ENCODE measurements at places on chromosomes 1 and 21.

DNA sequence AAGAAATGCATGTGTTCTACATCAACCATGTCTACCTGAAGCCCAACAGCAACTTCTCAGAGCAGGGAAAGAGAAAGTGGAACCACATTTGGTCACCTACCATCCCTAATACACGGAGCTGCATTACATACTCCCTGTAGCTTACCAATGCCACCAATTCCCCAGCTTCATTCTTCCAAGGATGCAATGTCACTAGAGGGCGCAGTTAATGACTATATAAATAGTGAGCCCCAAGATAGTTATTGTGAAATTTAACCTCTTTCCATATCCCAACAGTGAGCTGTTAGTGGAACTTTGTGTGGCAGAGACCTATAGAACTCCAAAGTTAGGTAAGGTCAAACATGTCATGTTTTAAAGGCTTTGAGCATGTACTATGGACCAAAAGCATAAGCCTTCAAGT lies 618.3 kb downstream of the SMYD3 start:
- no peak for DNase-seq

DNA sequence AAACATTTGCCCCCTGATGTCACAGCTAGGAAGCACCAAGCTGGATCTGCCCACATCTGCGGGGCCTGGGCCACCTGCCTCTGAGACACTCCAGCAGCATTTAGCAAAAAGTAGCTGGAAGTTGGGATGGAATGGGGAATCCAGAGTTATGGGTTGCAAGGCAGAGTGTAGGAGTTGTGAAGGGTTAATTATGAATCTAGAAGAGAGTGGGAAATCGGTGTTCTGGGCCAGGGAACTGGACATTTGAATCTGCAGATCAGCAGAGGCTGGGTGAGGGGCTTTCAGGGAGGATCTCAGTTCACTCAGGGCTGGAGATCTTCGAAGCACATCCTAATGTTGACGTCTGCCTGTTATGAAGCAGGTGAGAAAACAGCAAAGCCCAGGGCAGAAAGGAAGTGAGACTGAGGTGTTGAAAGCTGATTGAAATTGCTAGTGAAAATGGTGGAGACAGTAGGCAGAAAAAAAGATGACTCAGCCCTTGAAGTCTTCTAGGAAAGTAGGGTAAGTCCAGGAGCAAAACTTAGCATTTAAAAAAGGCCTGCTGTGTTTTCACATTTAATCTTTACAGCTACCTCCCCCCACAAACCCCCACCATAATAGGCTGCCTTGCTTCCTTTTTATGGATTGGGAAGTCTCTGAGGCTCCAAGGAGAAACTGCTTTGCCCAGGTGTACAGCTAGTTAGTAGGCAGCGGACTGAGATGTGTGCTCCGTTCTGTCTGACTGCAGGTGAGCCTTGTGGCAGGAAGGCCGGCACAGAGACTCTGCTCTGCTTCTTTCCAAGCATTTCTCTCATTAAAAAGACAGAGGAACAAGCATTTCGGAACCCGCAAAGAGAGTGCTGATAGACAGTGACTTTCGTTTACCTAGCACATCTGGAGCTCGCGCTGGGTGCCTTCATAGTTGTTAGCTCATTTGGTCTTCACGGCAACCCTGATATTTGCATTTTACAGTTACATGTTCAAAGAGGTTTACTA lies 7.2 kb downstream of the VANGL1 start:
- no peak for DNase-seq

DNA sequence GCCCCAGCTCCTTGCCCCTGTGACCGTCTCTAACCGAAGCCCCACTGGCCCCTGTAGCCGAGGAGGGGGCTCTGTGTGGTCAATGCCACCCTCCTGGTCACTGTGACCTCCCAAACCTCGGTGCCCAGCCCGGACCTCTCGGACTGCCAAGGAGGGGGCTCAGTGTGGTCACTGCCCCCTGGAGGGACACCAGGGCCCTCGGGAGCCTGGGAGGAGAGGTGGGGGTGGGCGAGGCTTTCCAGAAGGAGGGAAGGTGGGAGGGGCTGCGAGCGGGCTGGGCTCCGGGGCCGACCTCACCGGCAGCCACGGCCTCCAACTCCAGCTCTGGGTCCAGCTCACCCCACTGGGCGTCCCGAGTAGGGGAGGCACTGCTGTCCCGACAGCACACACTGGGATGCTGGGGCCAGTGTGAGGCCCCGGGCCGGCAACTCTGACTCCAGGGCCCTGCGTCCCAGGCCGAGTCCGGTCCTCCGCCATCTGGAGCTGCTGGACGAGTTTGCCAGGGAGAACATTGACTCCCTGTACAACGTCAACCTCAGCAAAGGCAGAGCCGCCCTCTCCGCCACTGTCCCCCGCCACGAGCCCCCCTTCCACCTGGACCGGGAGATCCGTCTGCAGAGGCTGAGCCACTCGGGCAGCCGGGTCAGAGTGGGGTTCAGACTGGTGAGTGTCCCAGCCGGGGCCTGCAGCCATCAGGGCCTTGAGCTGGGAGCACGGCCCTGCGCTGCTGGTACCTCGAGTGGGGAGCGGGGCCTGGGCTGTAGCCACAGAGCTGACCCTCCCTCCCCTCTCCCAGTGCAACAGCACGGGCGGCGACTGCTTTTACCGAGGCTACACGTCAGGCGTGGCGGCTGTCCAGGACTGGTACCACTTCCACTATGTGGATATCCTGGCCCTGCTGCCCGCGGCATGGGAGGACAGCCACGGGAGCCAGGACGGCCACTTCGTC lies 6.4 kb downstream of the SCNN1D start:
- DNase-seq = no peak

DNA sequence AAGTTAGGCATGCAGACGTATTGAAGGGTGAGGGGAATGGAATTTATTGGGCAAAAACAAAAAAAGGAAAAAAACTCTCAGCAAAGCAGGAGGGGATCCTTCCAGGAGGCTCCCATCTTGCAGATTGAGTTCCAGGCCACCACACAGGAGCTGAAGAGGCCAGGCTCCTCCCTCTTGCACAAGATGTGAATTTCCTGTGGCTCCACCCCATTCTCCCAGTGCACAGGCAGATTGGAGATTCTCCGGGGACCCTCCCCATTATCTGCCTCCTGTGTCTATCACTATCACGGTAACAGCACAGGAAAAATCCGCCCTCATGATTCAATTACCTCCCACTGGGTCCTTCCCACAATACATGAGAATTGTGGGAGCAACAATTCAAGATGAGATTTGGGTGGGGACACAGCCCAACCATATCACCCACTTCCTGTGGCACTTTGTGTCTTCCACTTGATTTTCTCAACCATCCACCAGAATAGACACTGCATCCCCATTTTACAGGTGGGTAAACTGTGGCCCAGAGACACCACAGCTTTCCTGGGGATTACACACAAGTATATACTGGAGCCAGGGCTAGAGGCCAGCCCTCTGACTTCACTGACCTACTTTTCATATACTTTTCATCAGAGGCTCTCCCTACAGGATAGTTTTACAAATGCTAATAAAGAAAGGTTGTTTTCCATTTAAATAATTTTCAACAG lies 18.9 kb upstream of the COL6A1 start:
- DNase-seq = no peak

DNA sequence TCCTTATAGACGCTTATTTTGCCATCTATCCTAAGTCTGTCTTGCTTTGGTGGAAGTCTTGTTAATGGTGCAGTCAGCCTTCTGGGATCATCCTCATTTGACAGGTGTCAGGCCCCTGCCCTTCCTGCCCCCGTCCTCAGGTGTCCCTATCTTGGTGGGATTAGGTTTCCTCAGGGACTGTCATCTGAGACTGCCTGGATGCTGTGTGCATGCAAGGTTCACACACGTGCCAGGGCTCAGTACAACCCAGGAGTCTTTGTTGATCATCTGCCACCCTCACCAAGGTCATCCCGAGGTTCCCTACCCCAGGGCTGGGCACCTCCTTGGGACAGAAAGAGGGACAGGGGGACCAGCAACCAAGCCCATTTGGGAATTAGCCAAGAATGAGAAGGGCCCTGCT lies 18.0 kb downstream of the PADI2 start:
- no peak for DNase-seq

DNA sequence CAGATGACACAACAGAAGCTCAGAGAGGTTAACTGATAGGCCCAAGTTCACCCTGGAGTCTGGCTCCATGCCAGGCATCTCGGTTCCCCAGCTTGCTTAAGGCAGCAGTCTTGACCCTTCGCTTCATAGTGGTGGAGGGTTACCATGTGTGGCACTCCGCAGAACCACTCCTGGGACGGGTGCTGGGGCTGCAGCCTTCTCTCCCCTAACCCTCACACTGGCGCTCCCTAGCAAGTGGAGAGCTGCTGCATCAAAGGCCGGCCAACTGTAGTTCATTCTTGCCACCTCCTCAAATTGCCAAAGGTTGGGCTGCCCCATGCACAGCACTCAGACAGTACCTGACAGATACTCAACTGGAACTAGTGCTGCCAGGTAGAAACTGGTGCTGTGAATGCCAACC lies 70.2 kb upstream of the KCND3 start:
- DNase-seq = no peak

DNA sequence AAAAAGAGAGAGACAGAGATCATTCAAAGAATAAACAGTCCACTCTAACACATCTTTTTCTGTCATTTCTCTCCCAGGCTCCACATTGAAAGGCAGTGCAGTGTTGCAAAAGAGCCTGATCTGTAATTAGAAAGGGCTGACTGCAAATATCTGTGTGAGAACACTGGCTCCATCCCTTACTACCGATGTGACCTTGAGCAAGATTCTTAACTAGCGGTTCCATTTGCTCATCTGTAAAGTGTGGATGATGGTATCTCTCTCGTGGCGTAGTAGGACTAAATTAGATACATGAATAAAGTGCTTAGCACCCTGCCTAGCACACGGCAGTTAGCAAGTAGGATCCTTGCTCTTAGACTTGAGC lies 26.9 kb upstream of the SLC44A3 start:
- no peak for DNase-seq

- no peak for DNase-seq
Measured at GRCh38 chr1:25556132-25556670, 12.8 kb downstream of the LDLRAP1 start.

DNA sequence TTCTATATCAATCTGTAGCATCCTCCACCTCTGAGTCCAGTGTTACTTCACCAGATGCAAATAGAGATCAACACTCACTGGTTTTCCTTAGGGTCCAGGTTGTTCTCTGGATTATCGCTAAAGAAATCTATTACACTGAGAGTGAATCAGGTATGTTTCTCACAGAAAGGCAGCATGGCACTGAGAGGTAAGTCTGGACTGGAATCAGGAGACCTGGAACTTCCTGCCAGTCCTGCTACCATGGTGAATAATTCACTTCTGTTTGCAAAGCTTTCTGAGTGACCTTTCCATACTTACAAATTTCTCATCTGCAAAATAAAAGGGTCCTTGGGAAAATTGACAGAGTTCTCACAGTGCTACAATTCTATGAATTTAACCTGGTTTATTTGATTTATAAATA lies 1583.3 kb downstream of the MRPL39 start:
- no peak for DNase-seq

- DNase-seq = no peak
Measured at GRCh38 chr1:214029796-214030195, 42.0 kb downstream of the PROX1 start.

DNA sequence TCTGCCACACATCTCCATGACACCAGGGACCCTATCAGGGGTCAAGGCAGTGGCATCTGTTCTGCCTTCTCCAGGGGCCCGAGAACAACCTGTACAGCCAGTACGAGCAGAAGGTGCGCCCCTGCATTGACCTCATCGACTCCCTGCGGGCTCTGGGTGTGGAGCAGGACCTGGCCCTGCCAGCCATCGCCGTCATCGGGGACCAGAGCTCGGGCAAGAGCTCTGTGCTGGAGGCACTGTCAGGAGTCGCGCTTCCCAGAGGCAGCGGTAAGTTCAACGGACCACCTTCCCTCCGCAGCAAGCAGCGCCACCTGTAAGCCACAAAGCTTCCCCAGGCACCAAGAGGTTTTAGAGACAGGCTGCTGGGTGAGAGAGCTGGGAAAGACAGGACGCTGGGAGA lies 15.9 kb downstream of the MX2 start:
- no peak for DNase-seq

DNA sequence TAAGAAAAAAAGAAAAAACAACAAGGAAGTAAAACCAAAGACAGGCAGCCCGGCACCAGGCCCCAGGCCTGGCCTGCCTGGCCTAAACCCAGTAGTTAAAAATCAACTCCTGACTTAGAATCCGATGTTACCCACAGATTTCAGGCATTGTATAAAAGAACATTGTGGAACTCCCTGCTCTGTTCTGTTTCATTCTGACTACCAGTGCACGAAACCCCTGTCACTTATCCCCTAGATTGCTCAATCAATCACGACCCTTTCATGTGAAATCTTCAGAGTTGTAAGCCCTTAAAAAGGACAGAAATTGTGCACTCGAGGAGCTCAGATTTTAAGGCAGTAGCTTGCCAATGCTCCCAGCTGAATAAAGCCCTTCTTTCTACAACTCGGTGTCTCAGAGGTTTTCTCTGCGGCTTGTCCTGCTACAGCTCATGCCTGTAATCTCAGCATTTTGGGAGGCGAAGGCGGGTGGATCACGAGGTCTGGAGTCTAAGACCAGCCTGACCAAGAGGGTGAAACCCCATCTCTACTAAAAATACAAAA lies 15.6 kb upstream of the MYOCOS start:
- DNase-seq = no peak

DNA sequence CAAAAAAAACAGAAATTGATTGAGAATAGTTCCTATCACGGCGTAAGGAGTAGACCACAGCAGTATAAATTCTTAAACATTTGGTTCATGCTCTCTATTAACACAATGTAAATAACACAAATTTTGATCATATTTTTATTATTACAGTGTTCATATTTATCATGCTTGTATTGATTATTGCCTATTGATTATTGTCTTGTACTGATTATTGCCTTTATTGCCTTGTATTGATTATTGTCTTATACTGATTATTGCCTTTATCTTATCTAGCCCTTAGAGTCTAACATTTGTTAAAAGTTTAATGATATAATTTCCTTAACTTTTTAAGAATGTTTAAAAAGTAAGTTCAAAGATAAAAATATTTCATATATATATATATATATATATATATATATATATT lies 460.7 kb downstream of the KCNT2 start:
- no peak for DNase-seq

DNA sequence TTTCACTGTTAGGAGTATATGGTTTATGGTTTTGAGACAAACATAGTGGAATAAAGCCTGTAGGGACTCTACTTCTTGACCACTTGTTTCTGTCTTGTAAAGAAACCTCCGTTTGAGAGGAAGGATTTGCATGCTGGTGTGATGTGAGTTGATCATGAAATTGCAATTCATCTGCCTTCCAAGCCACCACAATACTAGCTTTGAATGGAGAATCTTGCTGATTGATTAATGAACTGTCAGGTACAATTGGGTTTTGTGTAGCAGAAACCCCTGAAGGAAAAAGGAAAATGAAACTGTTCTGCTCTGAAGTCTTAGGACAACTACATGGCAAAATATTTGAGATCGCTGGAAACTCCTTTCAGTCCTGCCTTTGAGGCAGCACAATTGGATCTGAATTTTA lies 90.7 kb downstream of the VPS13D start:
- no peak for DNase-seq

DNA sequence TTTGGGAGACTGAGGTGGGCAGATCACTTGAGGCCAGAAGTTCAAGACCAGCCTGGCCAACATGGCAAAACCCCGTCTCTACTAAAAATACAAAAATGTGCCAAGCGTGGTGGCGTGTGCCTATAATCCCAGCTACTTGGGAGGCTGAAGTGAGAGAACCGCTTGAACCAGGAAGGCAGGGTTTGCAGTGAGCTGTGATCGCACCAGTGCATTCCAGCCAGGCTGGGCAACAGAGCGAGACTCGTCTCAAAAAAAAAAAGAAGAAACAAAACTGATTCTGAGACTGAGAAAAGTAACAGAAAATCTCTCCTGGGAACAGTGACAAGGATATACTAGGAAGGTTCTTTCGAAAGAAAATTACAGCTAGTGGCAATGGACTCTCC lies 20.9 kb downstream of the USP48 start:
- no peak for DNase-seq

GRCh38 chr1:74584185-74584584 lies 71.8 kb upstream of the LRRC53 start:
- no peak for DNase-seq
